ENCODE measurements at places on chromosomes 12 and 14.

DNA sequence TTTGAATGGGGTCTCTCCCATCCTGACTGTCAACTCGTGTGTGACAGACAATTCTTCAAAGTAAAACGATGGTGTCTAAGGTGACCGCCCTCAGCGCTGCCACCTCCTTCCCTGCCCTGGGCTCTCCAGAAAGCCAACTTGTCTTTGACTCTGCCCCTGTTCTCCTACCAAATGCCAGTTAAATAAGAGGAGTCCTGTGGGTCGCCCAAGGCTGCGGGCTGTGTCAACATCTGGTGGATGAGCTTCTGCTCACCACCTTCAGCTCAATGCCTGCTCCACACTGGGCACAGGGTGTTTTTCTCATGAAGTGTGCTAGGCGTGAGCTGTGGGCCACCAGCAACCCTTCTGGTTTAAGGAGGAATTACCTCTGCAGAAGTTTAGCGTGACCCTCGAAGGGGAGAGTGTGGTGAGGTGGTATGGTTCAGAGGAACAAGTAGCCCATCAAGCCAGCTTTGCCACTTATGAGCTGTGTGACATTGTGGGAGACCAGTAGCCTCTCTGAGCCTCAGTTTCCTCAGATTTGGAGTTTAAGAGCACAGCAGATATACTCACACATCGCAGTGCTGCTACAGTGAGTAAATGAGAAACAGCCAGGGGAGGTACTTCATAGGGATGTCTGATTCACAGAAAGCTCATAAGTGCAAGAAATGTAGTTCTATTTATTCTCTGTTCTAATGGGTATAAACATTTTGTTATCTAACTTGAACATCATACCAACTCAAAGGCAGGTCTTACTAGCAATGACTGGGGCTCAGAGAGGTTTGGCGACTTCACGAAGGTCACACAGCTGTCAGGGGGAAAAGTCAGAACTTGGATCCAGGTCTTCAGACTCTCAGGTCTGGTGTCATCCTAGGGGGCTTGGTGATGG, 12.1 kb downstream of the SERPINA1 start:
- DNase-seq, result no peak

- DNase-seq, result no peak
Observed at GRCh38 chr12:132824053-132824452, 4.6 kb downstream of the GOLGA3 start.

- no peak for DNase-seq
Observed at GRCh38 chr12:129659961-129660622, 243.7 kb downstream of the TMEM132D start.

DNA sequence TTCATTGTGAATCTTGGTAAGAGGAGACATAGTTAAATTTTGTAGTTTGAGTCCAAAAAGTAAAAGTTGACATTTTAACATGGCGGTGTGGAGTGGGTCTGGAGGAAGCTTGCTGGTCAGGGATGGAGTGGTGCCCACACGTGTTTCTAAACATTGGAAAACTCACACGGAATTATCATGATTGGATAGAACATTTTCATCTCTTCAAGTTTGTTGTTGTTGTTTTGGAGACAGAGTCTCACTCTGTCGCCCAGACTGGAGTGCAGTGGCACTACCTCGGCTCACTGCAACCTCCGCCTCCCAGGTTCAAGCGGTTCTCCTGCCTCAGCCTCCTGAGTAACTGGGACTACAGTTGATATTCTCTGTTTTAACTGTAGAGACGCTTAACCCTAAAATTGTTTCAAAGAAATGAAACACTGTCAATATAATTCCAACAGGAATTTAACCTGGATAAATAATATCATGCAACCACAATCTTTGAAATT, 502 bp upstream of the MBIP start:
- no peak for DNase-seq

- DNase-seq, result no peak
Observed at GRCh38 chr12:6604259-6605029, 2.7 kb downstream of the CHD4 start.

- no peak for DNase-seq
Observed at GRCh38 chr12:57817261-57817989, 1.1 kb downstream of the AVIL start.

- peak; percentile 46 for DNase-seq
Observed at GRCh38 chr14:74085047-74085637, 386 bp downstream of the LIN52 start.

- no peak for DNase-seq
Observed at GRCh38 chr12:48198672-48198971, 4.5 kb downstream of the OR10AD1 start.

DNA sequence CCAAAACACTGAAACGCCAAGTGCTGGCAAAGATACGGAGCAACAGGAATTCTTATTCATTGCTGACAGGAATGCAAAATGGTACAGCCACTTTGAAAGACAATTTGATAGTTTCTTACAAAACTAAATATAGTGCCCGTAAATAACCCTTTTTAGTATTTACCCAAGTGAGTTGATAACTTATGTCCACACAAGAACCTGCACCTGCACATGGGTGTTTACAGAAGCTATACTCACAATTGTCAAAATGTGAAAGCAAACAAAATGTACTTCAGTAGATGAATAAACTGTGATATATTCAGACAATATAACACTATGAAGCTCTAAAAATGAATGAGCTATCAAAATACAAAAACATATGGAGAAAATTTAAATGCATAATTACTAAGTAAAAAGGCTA, 86.6 kb downstream of the ATXN7L3B start:
- no peak for DNase-seq

DNA sequence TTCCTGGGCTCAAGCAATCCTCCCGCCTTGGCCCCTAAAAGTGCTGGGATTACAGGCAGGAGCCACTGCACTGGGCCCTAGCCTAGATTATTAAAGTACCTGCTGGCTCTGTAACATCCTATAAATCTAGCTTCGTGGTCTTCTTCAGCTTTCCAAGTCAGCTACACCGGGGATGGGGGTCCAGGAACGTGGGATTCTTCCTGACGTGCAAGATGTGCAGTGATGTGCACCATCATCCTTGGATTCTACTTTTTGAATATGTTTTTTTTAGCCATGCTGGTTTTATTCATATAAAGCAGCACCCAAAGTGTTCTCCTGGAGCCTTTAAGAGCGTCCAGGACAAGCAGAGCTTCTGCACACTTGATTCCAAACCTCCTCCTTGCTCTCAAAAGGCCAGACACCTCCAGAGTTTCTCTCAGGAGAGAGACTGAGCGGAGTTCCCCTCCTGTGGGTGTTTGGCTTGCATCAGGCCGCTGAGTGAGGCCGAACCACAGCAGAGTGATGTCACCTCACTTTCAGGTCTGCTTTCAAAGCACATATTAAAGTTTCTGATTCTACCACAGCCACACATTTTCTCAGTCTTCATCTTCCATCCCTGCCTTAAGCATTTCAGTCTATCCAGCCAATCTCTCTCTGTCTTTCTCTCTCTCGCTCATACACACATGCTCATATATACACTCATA, 33.4 kb downstream of the VCPKMT start:
- no peak for DNase-seq
